Lung (tissue), 17 donors: ENCODE measurements at places on chromosomes 13 and 19. TPM values are rescaled to one million over a fixed set of nuclear protein-coding genes. Genes with fewer than 3 reads are reported as not detected.

GRCh38 chr19:4814625-4815425, 16.7 kb downstream of the TICAM1 start:
- no peak for DNase-seq
- H3K36me3 ChIP-seq, result no peaks in the 10 kb centered on the region
- peaks cover 9% of the 10 kb centered on the region for H3K4me1 ChIP-seq
- no peak overlapping the region for H3K4me3 ChIP-seq
- H3K27ac ChIP-seq, result no peak overlapping the region

- H3K27me3 ChIP-seq, result no peaks in the 10 kb centered on the region
- no peak for DNase-seq
- H3K36me3 ChIP-seq, result no peaks in the 10 kb centered on the region
- H3K4me1 ChIP-seq, result peaks cover 6% of the 10 kb centered on the region
Measured at GRCh38 chr13:27353166-27353583, 71.2 kb upstream of the GTF3A start.

Gene SIGLEC8
- total RNA-seq, result 0.77 TPM

DNA sequence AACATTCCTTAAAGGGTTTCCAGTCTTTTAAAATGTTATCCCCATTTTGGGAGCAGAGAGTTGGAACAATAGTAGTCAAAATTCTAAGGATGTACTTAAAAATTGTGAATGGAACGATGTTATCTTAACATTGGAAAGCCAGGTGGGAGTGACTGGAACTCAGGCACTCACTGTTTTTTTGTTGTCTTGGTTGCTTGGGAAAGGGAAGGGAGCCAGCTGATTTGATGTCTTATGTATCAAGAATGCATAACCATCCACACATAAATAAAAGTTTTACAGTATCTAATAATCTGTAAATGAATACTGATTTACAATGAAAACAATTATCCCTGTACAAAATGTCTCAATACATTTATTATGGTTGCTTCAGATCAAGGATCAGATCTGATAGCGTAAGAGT, 88.7 kb downstream of the SLC10A2 start:
- no peaks in the 10 kb centered on the region for H3K27me3 ChIP-seq
- no peaks in the 10 kb centered on the region for H3K4me1 ChIP-seq
- no peaks in the 10 kb centered on the region for H3K36me3 ChIP-seq
- DNase-seq, result no peak
- no peak overlapping the region for H3K4me3 ChIP-seq
- no peak overlapping the region for H3K27ac ChIP-seq

DNA sequence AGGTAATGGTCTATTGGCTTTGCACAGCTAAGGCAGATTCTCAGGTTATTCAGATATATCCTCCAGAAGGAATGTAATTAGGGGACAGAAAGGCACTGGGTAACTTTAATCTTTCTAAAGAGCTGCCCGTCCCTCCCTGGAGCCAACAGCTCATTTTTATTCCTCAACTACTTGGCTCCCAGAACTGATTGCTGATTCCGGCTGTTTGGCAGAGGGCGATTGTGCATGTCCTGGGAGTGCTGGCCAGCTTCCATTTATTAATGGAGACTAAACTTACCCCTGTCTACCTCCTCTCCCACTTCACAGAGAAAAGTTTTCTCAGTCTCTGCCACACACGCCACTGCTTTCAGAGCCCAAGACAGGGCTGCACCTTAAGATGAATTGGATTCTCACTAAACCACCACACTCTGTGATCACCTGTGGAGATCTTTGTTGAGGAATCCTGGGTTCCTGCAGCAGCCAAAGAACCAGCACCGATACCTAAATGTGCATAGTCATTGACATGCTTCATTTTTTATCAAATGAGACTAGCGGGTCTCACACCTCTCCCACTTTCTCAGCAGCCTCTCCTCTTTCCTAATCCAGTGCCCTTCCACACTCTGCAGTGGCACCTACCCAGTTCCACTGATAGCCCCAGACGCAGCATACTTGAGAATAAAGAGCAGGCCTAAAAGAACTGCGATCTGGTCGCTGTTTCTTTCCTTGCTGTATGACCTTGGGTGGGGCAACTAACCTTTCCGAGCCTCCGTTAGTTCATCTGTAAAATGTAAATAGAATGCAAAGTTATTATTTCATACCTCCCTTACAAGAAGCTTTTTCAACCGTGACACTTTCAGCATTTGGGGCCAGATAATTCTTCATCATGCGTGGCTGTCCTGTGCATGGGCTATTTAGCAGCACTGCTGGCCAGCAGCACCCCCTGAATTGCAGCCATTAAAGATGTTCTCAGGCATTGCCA, 648.7 kb downstream of the UQCRFS1 start:
- no peaks in the 10 kb centered on the region for H3K27me3 ChIP-seq
- H3K4me1 ChIP-seq, result no peaks in the 10 kb centered on the region

Gene ADGRE3
- total RNA-seq, result 2.1 TPM

Gene EML2
- 74.5 TPM for total RNA-seq

GRCh38 chr19:33960566-33960965, 163.9 kb downstream of the KCTD15 start:
- H3K27me3 ChIP-seq, result no peaks in the 10 kb centered on the region
- no peak overlapping the region for H3K27ac ChIP-seq
- H3K36me3 ChIP-seq, result no peaks in the 10 kb centered on the region
- DNase-seq, result no peak
- H3K4me3 ChIP-seq, result no peak overlapping the region

GRCh38 chr19:40803857-40804782, 5.1 kb downstream of the EGLN2 start:
- H3K27ac ChIP-seq, result peak overlapping the region; percentile 71
- H3K4me3 ChIP-seq, result no peak overlapping the region
- no peaks in the 10 kb centered on the region for H3K27me3 ChIP-seq
- no peak for DNase-seq

DNA sequence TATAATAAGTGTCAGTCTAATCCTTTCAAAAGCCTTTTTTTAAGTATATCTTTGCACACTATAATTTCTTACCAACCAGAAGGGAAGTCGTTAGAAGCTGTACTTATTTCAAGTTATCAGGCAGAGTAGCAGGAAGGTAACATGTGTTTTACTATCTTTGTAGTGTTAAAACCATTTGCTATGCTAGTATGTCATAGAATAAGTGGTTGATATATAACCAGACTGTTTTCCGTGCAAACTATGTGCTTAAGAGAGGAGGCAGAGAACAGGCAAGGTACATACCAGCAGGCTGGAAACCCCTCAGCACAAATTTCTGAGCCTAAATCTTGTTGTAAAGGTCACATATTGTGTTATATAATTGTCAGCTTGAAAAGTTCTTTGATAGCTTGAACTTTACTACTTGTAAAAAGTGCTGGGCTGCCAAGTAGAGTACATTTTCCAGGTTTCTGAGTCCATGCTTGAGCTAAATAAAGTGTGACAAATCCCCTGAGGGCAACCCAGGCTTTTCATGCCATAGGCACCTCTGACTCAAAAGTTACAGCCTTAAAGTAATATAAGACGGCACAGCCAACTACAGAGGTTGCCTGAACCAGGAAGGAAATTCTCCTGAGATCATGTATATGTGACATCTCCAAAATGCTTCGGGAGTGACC, 1297.4 kb downstream of the PCDH9 start:
- H3K27ac ChIP-seq, result no peak overlapping the region
- H3K27me3 ChIP-seq, result no peaks in the 10 kb centered on the region
- H3K4me3 ChIP-seq, result no peak overlapping the region
- no peak for DNase-seq

- H3K4me1 ChIP-seq, result no peaks in the 10 kb centered on the region
- DNase-seq, result no peak
- H3K36me3 ChIP-seq, result no peaks in the 10 kb centered on the region
- H3K4me3 ChIP-seq, result no peak overlapping the region
- H3K27ac ChIP-seq, result no peak overlapping the region
Measured at GRCh38 chr19:7612282-7613274, 16.8 kb downstream of the XAB2 start.

GRCh38 chr13:74629985-74630384, 495.8 kb upstream of the KLF12 start:
- H3K4me1 ChIP-seq, result no peaks in the 10 kb centered on the region
- H3K4me3 ChIP-seq, result no peak overlapping the region
- H3K27ac ChIP-seq, result no peak overlapping the region
- no peaks in the 10 kb centered on the region for H3K27me3 ChIP-seq
- H3K36me3 ChIP-seq, result no peaks in the 10 kb centered on the region
- no peak for DNase-seq

DNA sequence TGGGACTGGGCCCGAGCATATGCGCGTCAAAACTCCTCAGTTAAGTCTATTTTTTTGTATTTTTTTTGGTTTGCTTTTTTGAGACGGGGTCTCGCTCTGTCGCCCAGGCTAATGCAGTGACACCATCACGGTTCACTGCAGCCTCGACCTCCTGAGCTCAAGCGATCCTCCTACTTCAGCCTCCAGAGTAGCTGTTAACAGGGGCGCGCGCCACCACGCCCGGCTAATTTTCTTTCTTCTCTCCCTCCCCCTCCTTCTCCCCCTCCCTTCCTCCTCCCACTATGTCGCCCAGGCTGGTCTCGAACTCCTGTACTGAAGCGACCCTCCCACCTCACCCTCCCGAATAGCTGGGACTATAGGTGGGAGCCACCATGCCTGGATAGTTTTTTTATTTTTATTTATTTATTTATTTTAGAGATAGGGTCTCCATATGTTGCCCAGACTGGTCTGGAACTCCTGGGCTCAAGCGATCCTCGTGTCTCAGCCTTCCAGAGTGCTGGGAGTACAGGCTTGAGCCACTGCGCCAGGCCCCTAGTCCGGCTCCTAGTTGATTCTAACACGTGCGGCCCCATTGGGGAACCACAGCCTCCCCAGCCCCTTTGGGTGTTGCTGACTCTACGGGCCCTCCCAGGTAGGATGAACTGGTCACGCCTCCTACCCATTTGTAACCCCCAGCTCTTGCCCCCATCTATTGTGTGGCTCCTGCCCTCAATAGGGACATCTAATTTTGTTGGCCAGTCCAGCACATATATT, 806 bp upstream of the ZNF837 start:
- peaks cover 11% of the 10 kb centered on the region for H3K4me1 ChIP-seq
- no peaks in the 10 kb centered on the region for H3K36me3 ChIP-seq
- peak overlapping the region; percentile 88 for H3K27ac ChIP-seq
- no peaks in the 10 kb centered on the region for H3K27me3 ChIP-seq

GRCh38 chr13:31747966-31748365, 8.6 kb downstream of the RXFP2 start:
- H3K4me3 ChIP-seq, result no peak overlapping the region
- no peak overlapping the region for H3K27ac ChIP-seq
- no peaks in the 10 kb centered on the region for H3K4me1 ChIP-seq

GRCh38 chr13:83995930-83996329, 113.7 kb upstream of the SLITRK1 start:
- no peaks in the 10 kb centered on the region for H3K36me3 ChIP-seq
- no peaks in the 10 kb centered on the region for H3K4me1 ChIP-seq
- H3K27ac ChIP-seq, result no peak overlapping the region
- no peaks in the 10 kb centered on the region for H3K27me3 ChIP-seq
- no peak for DNase-seq

- no peaks in the 10 kb centered on the region for H3K27me3 ChIP-seq
- peak; percentile 64 for DNase-seq
- no peaks in the 10 kb centered on the region for H3K4me1 ChIP-seq
- no peak overlapping the region for H3K4me3 ChIP-seq
- no peaks in the 10 kb centered on the region for H3K36me3 ChIP-seq
Measured at GRCh38 chr13:72960541-72960940, 98.3 kb upstream of the KLF5 start.

Gene CRB3
- total RNA-seq, result 22.5 TPM

Gene GFY
- total RNA-seq, result not detected

- no peaks in the 10 kb centered on the region for H3K27me3 ChIP-seq
- no peaks in the 10 kb centered on the region for H3K4me1 ChIP-seq
- H3K4me3 ChIP-seq, result no peak overlapping the region
- DNase-seq, result no peak
- no peak overlapping the region for H3K27ac ChIP-seq
- no peaks in the 10 kb centered on the region for H3K36me3 ChIP-seq
Measured at GRCh38 chr19:36103842-36104552, 6.9 kb upstream of the OVOL3 start.

DNA sequence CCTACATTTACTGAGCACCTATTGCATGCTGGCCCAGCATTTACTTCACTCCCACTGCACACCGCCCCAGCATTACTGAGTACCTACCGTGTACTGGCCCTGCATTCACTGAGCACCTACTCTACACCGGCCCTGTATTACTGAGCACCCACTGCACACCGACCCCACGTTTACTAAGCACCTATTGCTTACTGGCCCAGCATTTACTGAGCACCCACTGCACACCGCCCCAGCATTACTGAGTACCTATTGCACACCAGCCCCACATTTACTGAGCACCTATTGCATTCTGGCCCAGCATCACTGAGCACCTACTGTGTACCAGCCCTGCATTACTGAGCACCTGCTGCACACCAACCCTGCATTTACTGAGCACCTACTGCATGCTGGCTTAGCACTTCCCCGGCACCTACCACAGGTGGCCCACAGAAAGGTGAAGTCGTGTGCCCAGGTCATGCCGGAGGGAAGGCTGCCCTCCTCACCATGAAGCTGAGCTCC, 6.9 kb downstream of the TPGS1 start:
- H3K27me3 ChIP-seq, result no peaks in the 10 kb centered on the region
- no peak overlapping the region for H3K4me3 ChIP-seq
- no peak for DNase-seq

DNA sequence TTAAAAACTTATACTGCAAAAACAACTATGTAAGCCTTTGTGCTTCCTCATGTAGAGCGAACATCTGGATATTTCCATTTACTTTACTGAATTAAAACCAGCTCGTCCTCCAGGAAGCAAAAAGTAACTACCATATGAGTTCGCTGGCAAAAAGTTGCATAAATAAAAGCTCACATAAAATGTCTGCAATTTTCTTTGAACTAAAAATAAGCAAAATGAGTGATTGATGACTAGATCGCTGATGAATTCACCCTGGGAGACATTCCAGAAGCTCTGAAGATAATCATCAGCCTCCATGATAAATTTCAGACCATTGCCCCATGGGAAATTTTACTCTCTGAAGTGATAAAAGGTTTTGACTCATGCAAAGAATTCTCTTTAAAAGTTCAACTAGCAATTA, 67.3 kb upstream of the SACS start:
- H3K4me3 ChIP-seq, result no peak overlapping the region
- H3K36me3 ChIP-seq, result no peaks in the 10 kb centered on the region
- DNase-seq, result peak; percentile 31
- peaks cover 12% of the 10 kb centered on the region for H3K4me1 ChIP-seq
- H3K27ac ChIP-seq, result no peak overlapping the region

- H3K36me3 ChIP-seq, result no peaks in the 10 kb centered on the region
- DNase-seq, result no peak
- H3K4me3 ChIP-seq, result no peak overlapping the region
- H3K4me1 ChIP-seq, result no peaks in the 10 kb centered on the region
- H3K27me3 ChIP-seq, result no peaks in the 10 kb centered on the region
Measured at GRCh38 chr13:80523134-80523533, 182.2 kb upstream of the SPRY2 start.

GRCh38 chr13:95924389-95924994, 128.7 kb downstream of the UGGT2 start:
- no peaks in the 10 kb centered on the region for H3K27me3 ChIP-seq
- no peak overlapping the region for H3K4me3 ChIP-seq
- H3K4me1 ChIP-seq, result no peaks in the 10 kb centered on the region

GRCh38 chr13:107715496-107715895, 499.8 kb downstream of the LIG4 start:
- H3K27me3 ChIP-seq, result no peaks in the 10 kb centered on the region
- DNase-seq, result no peak
- H3K4me1 ChIP-seq, result no peaks in the 10 kb centered on the region
- no peak overlapping the region for H3K4me3 ChIP-seq
